ENCODE measurements at places on chromosomes 2 and 18.

GRCh38 chr18:79413426-79413825, 17.7 kb downstream of the NFATC1 start:
- no peak for DNase-seq

GRCh38 chr2:231037202-231037730, at the start of gene C2orf72:
C2orf72 (plus strand) TSS chr2:231037523; CDS start chr2:231037566, 43 bp downstream.
- DNase-seq, result no peak

GRCh38 chr2:219443016-219443696, 8.5 kb downstream of the SPEG start:
- no peak for DNase-seq

DNA sequence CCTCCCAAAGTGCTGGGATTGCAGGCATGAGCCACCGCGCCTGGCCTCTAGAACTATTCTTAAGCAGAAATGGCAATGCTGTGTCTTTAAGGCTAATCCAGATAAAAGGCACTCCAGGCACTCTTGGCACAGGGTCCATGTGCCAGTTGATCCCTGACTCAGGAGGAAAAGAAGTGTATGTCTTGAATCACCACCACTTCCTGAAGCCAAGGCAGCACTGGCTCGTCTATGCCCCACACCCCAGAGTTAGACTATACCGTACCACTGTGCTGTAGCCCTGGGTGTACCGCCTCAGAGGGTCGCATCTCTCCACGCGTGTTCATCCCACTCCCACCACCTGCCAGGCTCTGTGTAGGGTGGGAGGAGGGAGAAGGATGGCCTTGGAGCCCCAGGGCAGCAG, 9.0 kb downstream of the TNFRSF11A start:
- DNase-seq, result no peak

DNA sequence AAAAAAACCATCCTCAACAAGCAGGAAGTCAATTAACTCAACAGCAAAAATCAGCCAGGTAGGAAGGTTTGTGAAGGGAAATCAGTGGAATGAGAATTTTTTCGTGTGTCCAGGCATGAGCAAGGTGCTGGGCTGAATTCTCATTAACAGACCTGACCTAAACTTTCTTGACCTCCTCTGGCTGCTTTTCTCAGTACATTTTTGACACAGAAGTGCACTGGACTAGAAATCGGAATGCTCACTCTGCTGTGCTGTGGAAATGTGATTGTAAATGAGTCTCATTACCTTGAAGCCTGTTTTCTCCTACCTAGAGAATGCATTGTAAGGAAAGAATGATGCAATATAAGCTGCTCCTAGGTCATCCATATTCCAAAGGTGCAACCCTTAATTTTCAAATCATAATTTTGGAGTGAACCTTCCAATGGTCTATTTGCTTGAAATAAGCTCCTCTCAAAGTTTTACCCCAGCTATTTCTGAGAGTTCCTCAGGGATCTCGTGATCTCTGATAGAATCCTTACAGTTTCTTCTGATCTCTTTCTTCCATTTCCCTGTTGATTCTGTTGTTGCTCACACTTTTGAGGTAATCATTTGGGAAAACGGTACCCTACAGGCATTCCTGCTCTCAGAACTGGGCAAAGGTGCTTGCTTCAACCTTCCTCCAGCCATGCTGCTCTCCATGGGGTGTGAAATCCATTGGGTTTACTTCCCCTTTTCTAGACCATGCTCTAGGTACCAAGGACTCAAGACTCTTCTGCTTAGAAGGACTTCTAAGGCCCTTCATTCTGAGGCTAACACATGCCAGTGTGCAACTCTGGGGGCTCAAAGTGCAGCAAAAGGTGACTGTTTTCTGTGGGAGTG, 104.9 kb upstream of the ITPRID2 start:
- no peak for DNase-seq

DNA sequence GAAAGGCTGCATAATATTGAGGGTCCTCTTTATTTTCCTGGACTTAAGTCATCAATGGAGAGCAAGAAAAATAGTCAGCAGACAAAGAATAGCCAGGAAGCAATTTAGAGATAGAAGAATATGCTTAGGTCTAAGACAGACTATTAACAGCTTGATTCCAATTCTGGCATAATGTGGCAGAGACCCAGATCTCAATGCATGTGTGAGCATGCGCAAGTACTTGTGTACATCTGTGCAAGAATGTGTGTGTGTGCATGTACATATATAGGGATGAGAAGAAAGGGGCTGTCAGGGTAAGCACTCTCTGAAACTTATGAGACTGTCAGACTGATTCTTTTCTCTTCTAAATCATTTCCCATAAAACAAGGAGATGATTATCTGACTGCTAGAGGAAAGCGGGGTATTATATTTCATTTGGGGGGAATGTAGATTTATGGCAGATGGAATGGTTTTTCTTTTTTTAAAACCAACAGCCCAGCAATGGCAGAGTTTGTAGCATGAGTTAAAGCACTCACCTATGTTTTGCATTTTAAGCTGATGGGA, 381.3 kb upstream of the SPRED2 start:
- DNase-seq, result no peak

DNA sequence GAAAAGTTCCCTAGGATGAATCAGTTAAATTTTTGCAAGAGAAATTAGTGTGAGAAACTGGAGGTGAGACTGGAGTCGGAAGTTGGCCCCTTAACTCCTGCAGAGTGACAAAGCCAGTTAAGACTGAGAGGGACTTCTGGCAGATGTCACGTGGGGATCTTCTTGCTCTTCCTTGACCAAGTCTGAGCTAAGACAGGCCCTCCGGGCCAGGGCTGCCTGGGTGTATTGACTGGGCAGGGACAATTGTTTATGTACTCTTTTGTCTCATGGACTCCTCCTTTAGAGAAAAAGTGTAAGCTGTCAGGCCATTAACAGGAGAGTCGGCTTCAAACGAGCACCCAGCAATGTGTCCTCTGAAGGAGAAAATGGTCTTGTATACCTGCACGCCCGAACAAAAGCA, 48.6 kb upstream of the RALBP1 start:
- no peak for DNase-seq

DNA sequence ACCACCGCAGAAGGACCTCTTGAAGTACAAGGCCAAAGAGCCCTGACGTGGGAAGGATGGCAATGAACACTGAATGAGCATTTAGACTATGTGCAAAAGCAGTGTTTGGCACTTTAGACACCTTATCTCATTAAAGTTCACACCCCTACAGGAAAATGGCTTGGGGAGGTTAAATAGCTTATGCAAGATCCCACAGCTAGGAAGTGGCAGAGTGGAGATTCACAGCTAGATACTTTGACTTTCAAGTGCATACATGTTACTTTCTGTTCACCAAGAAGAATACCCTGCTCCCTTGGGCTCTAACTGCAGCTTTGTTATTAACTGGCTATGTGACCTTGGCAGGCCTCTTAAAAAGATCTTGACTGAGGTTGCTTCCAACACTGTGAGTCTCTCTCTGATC, 58.2 kb downstream of the ICOS start:
- DNase-seq, result no peak

- DNase-seq, result no peak
These were observed 45.3 kb downstream of the FOSL2 start for GRCh38 chr2:28437918-28438317.

GRCh38 chr2:138827426-138828054, 47.4 kb upstream of the NXPH2 start:
- no peak for DNase-seq

DNA sequence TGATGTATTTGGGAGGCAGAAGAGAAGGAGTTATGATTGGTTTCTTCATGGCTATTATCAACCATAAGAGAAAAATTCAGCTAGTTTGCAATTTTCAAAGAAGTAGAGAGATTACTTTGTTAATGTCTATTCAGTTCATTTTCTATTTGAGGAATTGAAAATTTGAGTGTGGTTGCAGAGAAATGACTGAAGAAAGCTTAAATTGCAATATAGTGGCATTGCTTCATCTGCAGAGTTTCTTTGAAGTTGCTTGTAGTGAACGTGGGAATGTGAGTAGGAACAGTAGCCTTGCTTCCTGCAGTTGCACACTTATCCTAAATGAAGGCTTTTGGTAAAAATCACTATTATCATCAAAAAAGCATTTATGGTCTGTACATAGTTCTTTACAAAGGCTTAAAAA, 14.7 kb upstream of the CYRIA start:
- no peak for DNase-seq

GRCh38 chr2:84924173-84925106, 19.0 kb downstream of the TMSB10 start:
- DNase-seq, result no peak

- no peak for DNase-seq
These were observed 115.2 kb upstream of the FOSL2 start for GRCh38 chr2:28277466-28277865.

GRCh38 chr2:240913810-240914644, 7.9 kb downstream of the CROCC2 start:
- peak; percentile 46 for DNase-seq

GRCh38 chr2:161067846-161068350, 92.3 kb upstream of the TANK start:
- no peak for DNase-seq

DNA sequence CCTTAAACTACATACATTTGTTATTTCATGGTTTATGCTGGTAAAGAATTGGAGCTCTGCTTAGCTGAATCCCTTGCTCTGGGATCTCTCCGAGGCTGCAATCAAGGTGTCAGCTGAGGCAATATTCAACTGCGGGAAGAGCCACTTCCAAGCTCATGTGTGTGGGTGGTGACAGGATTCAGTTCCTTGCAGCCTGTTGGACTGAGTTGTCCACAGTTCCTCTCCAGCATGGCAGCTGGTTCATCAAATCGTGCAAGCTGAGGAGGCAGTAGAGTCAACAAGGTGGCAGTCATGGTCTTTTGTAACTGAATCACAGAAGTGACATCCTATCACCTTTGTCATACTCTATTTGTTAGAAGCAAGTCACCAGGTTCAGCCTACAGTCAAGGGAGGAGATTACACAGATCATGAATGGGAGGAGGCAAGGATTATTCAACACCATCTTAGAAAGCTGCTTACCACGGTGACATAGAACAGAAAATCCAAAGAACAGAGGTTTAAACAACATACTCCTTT, 56.9 kb downstream of the CTIF start:
- DNase-seq, result no peak

- DNase-seq, result no peak
These were observed 183.0 kb downstream of the MREG start for GRCh38 chr2:215830304-215830703.

GRCh38 chr2:19569300-19569791, 210.9 kb upstream of the OSR1 start:
- no peak for DNase-seq

DNA sequence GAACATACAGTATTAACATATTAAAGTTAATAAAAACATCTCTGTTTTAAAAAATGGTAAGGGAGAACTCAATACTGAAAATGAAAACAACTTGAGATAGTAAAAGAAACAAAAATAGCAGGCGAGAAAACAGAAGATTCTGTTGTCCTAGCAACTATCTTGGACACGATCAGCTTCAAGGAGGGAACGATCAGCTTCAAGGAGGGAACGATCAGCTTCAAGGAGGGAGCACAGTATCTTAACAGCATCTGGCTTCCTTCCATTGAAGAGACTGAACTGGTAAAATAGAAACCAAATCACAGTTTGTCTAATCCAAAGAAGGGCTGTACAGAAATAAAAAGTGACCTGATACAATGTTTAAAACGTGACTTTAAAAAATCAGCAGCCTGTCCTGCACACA, 51.8 kb downstream of the NDUFA10 start:
- no peak for DNase-seq

DNA sequence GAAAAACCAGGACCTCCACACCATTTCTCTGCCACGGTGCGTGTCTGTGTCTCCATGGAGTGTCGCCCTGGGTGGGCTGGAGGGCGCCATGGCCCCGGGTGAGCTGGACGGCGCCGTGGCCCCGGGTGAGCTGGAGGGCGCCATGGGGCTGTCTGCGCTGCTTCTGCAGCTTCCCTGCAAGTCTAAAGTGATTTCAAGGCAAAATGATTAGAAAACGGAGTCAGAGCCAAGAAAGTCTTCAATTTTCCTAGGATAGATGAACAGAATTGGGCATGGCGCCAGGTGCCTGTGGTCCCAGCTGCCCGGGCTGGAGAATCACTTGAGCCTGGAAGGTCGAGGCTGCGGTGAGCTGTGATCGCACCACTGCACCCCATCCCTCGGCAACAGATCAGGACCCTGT, 27.7 kb upstream of the NFATC1 start:
- DNase-seq, result no peak

- DNase-seq, result no peak
These were observed 30.3 kb upstream of the GPR17 start for GRCh38 chr2:127615511-127616166.

DNA sequence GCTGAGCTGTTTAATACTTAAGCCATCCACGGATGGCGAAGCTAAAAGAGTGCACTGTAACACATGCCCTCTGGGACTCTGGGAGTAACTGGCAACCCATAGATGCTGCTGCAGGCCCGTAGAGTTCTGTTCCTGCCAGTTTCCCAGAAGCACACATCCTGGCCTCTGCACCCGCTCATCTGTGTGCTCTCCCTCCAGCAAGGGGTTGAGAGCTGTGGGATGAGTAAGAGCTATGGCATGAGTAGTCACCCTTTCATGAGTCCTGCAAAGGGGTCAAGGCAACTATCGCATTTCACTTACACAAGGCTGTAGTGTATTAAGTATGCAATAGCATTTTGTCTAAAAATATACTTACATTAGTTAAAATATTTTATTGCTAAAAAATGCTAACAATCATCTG, 1341.8 kb upstream of the NXPH2 start:
- no peak for DNase-seq

GRCh38 chr2:233705911-233706506, 6.7 kb upstream of the UGT1A5 start:
- no peak for DNase-seq

- no peak for DNase-seq
These were observed 84.4 kb downstream of the MAP4K4 start for GRCh38 chr2:101781791-101782426.

DNA sequence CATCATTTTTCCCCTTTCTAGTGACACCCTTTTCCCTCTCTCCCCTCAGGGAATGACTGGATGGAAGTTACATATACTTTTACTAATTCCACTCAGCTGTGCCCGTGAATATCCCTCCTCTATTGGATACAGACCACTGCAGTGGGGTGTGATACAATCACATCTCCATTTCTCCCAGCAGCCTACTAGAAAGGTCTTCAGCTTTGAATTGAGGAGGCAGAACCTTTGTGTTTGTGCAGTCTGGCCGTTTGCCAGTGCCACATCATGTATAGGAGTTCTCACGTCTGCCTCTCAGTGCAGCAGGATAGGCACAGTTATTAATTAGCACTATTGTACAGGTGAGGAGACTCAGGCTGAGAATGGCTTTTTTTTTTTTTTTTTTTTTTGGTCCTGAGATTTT, 16.4 kb downstream of the TNFRSF11A start:
- DNase-seq, result no peak

- no peak for DNase-seq
These were observed 64.1 kb downstream of the SOX11 start for GRCh38 chr2:5756272-5756671.
